ENCODE measurements at places on chromosomes 13 and 19.

DNA sequence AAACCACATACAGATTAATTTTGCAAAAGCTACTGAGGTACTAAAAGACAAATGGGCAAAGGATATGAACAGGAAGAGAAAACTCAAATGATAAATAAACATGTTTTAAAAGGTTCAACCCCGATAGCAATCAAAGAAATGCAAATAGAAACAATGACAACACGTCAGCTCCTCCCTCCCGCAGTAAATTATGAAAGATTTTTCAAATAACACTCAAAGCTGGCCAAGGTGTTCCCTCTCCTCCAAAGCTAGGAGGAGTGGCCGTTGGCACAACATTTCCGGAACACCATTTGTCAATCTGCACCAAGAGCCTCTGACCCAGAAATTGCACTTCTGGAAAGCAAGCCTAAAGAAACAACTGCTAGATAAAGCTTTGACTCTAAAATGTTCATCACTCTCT is 28.3 kb downstream of the INSR start:
- no peak for DNase-seq

- DNase-seq = no peak
Observed at GRCh38 chr13:65461590-65461989, 1768.5 kb downstream of the PCDH9 start.

- no peak for DNase-seq
Observed at GRCh38 chr19:28615966-28616365, 597.0 kb downstream of the UQCRFS1 start.

DNA sequence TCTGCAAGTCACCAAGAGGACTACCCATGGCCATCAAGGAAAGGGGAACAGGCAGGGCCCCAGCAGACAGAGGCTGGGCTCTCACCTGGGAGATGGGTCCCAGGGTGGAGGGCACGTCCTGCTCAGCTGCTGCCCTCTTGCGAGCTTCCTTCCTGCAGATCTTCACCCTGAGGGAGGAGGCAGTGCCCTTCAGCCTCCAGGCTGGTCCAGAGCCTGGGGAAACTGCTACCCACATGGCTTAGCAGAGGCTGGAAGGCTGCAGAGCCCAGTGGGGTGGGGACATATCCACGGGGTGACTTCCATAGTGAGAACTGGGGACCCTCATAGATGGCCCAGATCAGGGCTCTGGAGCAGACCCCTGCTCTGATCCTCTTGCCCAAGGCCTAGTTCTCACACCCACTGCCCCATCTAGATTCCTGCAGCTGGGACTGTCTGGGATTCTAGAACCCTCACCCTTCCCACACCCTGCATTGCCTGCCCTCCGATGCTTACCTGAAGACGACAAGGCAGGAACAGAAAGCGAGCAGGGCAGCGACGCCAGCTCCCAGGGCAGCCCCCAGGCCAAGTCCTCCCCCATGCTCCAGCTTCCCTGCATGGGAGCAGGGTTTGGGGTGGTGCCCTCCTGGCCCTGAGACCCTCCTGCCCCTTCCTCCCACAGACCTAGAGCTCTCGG is 9.0 kb downstream of the SIGLEC11 start:
- no peak for DNase-seq

DNA sequence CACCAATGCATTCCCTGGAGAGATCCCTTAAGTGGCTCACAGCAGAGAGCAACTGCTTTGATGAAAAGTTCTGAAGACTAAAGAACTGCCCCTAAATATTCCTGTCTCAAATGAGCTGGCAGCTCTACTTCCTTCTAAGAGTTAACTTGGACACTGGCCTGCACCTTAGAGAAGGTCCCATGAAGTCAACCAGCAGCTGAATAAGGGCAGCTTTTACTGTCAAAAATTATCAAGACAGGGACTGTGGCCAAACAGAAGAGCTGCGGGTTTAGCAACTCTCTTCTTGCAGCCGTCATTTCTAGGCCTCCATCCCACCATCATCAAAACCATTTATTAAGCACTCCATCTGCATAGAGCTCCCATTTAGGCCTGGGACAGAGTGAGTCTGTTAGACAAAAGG is 491.1 kb upstream of the TSHZ3 start:
- DNase-seq = no peak

DNA sequence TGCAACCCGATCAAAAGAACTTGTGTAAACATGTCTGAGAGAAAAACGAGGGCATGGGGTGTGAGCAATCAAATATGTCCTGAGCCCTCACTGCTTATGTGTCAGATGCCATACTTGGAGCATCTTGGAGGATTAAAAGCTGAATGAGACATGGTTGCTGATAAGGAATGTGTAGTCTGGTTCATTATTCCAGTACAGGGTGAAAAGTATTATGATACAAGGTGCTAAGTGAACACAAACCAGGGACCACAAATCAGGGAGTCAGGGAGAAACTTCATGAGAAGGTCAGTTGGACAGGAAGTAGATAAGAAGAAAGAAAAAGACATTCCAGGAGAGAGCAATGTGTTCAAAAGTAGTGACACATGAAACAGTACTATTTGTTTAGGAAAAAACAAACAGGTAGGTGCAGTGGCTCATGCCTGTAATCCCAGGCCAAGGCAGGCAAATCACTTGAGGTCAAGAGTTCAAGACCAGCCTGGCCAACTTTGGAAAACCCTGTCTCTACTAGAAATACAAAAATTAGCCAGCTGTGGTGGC is 2.0 kb upstream of the RCBTB1 start:
- DNase-seq = no peak

GRCh38 chr13:66069570-66069969 is 1160.6 kb downstream of the PCDH9 start:
- DNase-seq = no peak

DNA sequence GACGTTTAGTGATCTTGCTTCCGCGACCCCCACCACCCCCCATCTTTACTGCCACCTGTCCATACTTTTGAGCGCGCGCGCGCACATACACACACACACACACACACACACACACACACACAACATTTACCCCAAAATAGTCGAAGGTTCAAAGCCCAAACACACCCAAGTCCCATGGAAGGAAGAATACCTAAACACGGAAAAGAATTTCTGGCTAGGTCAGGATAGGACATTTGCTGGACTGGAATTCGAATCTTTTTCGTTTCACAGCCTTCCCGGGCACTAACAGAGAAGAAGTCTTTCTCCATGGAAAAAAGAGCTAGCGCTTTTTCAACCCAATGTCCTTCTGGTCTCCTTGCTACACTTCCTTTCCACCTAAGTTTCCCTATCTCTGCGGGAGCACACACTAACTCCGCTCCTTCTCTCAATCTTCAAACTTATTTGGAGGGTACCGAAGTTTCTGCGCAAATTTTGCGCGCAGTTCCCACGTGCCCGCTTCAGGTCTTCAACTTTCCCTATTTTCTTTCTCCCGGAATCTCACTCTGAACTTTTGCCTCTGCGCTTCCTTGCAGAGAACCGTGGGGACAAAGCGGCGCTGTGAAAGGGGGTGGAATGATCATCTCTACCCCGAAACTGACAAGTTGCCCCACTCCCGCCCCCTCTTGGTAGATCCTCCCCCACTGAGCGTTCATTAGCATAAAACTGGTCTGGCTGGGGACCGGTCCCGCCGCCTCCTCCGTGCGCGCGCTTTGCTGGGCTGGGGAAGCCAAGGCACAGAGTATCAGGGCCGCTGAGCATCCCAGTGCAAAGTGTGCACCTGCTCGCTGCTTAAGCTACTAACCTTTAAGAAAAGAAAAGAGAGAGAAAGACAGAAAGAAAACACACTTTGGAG is 2.7 kb downstream of the DACH1 start:
- no peak for DNase-seq

DNA sequence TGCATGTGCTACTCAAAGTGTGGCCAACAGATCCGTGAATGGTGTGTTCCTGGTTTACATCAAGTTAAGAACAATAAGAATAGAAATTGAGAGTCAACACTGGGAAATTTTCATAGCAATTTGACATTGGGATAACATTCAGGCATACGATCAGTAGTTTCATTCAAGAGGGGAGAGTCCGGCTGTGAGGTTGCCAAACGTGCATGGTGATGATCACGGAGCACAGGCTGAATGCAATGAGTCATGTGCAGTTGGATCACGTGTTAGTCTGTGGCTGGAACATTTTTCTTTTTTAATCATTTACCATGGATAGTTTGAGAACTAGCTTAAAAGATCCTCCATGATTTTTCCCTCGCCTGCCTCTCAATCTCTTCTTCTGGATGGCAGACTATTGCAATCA is 2.5 kb upstream of the DCT start:
- no peak for DNase-seq

DNA sequence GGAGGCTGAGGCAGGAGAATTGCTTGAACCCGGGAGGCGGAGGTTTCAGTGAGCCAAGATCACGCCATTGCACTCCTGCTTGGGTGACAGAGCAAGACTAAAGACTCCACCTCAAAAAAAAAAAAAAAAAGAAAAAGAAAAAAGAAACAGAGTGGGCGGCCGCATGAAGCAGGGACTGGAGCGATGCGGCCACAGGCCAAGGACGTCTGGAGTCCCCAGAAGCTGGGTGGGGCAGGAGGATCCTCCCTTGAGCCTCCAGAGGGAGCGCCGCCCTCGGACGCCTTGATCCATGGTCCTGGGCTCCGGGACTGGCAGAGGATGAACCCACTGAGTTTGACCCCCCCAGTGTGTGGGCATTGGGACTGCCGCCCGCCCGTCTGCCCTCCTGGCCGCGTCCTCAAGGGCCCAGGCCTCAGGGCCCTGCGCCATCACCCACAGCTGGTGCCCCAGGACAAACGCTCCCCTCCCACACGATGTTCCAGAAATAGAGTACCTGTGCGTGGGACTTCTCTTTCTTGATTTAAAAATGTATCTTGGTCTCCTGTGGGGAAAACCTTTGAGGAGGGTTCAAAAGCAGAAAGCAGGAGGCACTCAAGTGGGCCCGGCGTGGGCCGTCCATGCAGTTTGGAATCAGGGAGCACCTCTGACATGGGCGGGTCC is 15.5 kb downstream of the BTBD2 start:
- no peak for DNase-seq

GRCh38 chr13:103218253-103218652 is 152.0 kb upstream of the SLC10A2 start:
- no peak for DNase-seq

GRCh38 chr13:44974056-44974793 is 15.0 kb downstream of the NUFIP1 start:
- DNase-seq = no peak

- DNase-seq = no peak
Observed at GRCh38 chr19:39967561-39967960, 3.4 kb upstream of the PSMC4 start.

Data from Karpas-422 (cell line).